ENCODE measurements at places on chromosomes 1 and 21.

DNA sequence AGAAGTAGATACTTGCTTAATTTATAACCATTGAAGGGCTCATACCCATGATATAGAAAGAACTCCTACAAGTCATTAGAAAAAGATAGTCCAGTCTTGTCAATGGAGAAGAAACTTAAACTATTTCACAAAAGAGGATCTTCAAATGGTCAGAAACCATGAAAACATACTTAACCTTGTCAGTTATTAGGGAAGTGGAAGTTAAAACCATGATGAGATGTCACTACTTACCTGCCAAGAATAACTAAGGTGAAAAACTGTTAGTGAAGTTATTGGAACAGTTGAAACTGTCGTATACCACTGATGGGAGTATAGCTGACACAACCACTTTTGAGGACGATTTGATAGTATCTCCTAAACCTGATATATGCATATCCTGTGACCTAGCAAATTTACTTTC, 46.8 kb downstream of the OSBPL9 start:
- DNase-seq: no peak

- DNase-seq: no peak
Measured at GRCh38 chr1:96236156-96236739, 485.3 kb upstream of the PTBP2 start.

DNA sequence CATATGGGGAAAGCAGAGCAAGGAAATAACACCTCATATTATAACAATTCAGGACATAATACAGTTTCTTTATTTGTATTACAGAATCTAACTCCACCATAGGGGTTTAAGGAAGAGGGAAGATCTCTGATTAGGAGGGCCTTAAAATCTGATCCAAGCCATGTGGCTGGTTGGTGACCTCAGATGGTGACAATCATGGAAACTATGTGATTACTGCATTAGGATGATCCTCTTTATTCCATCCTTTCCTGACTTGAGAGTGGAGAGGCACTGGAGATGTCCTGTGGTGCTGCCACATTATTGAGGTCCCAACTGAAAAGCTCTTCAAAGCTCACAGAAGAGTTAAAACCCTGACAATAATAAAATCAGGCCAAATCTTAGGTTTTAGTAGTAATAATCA, 168.1 kb upstream of the BEND5 start:
- DNase-seq: no peak

DNA sequence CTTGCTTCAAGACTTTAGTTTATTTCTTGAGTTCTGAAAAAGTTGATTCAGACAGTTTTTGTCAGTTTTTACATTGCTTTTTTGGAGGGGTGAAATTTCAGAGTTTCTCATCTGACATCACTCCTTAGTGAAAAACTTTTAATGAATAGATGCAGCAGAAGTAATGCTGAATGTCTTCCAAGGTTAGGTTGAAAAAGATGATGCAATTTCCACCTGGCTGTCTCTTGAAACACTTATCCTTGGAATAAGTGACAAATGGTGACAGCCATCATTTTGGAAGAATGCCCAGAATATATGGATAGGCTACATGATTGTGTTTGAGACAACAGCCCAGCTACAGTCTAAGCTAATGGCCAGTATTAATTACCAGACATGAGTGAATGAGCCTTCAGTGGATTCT, 140.8 kb downstream of the ZNF644 start:
- no peak for DNase-seq

DNA sequence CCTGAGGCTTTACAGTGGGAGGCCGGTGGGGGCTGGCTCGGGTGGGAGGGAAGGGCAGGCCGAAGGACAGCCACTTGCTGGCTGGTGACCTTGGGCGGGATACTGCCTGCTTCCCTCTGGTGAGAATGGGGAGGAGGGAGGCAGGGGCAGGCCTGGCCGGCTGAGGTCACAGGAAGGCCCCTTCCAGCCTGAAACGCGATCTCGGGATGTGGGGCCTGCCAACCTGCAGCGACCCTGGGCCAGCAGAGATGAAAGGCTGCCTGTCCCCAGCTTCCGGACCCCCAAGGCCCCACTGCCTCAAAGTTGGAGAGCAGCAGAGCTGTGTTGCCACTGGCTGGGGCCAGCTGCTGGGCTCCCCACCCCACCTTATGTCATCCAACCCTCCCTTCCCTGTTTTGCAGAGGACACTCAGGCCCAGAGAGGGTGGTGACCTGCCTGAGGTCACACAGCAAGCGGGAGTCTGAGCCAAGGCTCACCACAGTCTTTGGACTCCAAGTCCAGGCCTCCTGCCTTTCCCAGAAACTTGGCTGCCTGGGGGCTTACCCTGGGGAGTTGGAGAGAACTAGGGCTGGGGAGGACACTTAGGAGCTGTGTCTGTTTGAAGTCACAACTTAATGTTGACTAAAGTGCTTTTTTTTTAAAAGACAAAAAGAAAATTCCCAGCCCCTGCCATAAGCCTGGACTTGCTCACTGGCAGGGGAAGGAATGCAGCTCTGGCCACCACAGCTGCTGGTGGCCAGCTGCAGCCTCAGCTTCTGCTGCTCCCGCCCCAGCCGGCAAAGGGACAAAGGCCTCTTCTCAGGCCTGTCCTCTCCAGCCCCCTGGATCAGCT, 14.8 kb upstream of the WASF2 start:
- DNase-seq: no peak

GRCh38 chr1:174289644-174290310, 130.5 kb downstream of the RABGAP1L start:
- no peak for DNase-seq

GRCh38 chr21:41925767-41926116, 28.1 kb downstream of the C2CD2 start:
- DNase-seq: no peak
